Hepatic stellate cell (primary cell): ENCODE measurements at places on chromosomes 3 and 15.

GRCh38 chr3:177777699-177778098, 580.4 kb upstream of the TBL1XR1 start:
- DNase-seq: no peak

DNA sequence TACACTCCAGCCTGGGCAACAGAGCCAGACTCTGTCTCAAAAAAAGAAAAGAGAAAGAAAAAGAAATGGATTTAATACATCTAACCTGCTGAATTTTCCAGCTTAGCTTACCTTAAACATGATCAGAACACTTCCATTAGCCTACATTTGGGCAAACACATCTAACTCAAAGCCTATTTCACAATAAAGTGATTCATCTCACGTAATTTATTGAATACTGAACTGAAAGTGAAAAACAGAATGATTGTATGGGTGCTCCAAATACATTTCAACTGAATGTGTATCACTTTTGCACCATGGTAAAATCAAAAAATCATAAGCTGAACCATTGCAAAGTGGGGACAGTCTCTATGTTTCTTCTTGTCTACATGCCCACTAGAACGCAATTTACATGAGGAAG, 9.0 kb downstream of the PIK3R4 start:
- no peak for DNase-seq

DNA sequence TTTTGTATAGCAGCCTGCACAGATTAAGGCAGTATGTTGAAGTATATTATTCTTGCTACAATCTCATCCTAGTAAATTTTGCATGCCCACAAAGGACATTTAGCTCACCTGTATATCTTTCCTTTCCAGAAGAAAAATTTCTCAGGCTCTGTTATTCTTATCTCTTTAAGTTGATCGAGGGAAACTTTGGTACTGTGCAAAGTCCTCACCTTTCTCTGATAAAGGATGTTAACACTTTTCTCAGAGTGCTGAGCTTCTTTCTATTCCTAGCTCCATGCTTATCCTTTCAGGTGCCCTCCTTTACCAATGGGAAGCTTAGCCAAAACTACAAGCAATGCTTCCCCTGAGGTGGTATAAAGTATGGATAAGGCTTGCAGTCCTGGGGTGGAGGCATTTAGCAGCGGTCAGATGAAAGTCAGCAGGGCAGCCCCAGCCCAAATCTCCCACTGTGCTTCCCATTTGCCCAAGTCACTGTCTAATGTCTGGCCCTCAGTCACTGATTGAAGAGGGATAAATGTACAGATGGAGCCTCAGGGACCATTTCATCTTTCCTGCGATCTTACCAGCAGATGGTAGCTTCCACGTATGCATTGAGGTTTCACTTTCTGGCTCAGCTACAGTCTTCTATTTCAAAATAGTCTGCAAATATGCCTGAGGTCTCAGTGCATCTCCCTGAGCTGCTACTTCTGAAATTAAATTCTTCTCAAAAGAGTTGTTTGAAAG, 127.8 kb upstream of the P2RY1 start:
- DNase-seq: no peak

DNA sequence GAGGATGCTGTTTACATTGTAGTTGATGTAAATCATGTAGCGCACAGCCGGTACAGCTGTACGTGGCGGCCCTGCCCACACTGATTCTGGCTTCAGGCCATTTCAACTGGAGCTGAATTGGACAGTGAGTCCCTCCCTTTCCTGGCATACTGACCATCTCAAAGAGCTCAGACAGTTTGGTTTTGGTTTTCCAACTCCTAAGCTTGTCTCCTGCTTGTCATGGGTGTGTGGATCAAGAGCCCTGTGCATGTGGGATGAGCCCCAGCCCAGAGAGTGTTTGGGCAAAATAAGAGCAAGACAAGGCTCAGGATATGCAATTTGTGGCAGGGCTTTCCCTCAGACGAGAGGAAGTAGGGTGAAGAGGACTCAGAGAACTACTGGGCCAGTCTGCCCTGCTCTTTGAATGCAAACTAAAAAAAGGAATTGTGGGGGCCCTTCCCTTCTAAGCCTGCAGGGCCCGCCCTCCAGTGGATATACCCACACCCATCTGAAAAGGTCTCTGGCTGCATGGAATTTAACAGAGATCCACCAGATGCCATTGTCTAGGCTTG, 13.3 kb downstream of the ITGA11 start:
- no peak for DNase-seq

- DNase-seq: no peak
Measured at GRCh38 chr3:142837526-142837925, 51.4 kb downstream of the PCOLCE2 start.

DNA sequence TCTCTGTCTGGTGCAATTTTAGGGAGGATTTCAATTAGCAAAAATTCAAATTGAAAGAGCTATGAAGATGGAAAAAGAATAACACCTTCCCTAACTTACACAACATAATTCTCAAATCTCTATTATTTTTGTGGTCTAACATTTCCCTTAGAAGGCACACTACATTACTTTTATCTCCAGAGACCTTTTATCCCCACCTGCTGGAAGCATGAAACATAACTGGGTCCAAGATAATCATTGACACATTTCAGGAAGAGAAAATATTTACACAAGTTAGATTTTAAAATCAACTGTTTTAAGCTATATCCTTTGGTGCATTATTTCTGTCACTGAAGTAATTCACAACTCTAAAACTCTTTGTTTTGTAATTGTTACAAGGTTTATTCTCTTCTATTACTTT, 779.5 kb downstream of the ROBO1 start:
- no peak for DNase-seq

GRCh38 chr3:133282236-133282635, 117.6 kb upstream of the BFSP2 start:
- DNase-seq: peak; percentile 19

DNA sequence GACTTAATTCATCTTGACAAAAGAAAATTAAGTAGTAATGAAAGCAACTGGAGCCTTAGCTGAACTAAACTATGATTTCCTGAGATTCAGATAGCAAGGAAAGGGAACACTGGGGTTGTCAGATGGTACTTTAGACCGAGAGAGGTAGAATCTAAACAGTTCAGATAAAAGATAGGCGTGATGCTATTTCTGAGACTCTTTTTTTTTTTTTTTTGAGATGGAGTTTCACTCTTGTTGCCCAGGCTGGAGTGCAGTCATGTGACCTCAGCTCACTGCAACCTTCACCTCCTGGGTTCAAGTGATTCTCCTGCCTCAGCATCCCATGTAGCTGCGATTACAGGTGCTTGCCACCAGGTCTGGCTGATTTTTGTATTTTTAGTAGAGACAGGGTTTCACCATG, 279.9 kb upstream of the UMPS start:
- no peak for DNase-seq

- peak; percentile 38 for DNase-seq
Measured at GRCh38 chr15:40999190-40999589, 45.9 kb downstream of the CHAC1 start.

DNA sequence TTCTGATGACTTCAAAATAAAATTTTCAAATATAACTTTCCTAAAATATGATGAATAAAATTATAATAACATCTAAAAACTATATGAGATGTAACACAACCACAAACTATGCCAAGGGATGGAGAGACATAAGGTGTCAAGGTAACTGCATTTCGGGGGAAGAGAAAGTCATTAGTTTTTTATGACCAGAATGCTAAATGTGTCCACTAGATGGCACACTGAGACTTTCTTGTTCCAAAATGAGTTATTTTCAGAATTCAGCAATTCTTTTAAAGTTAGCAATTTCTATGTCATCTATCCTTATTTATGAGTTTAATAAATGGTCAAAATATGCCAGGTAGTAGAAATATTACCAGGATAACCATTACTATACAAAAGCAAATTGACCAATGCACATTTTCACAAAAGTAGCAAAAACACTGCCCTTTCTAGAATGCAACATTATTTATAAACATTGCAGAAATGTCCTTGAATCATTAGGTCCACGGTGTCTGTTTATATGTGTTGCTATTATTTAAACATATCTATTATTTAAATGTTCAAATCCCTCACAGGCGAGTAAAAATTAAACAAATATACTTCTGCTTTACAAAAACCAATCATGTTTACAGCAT, 374.2 kb downstream of the PLCL2 start:
- peak; percentile 12 for DNase-seq

DNA sequence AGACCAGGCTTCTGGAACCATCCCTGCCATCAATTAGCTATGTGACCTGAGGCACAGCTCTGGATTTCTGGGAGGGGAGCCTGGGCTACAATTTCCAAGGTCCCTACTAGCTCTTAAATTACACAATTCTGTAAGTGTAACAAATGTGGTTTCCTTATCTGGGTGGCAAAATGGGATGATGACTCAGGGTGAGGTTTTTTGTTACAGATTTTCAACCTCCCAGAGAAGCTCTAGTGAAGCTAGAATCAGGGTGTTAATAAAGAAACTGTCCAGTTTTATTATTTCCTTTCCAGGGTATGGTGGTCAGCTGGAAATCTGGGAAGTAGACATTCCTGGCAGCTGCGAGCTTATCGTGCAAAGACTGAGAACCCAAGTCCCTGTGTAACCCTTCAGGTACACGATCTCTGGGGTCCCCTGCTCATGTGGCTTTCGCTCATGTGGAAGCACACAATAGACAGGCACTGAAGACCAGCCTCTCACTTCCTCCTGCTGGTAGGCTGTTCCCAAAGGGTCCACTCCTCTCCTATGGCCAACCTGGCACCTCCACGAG, 7.3 kb downstream of the RAB27A start:
- peak; percentile 27 for DNase-seq

DNA sequence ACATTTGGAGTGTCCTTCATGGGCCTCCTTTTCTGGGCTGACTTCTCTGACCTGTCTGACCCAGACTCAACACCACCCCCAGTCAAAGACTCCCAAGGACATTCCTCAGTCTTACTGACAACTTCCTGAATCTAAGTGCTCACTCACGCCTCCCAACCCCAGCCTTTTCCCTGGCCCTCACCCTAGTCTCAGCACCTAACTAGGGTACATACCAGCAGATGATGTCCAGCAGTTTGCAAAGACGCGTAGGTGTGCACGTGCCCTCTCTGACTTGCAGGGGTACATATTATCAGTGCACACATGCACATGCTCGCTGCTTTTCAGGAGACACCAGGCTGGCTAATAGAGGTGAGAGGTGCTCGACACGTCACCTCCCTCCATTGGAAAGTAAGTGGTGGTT, 38.7 kb upstream of the SLCO2A1 start:
- DNase-seq: no peak

GRCh38 chr15:78615151-78615589, 5.6 kb downstream of the CHRNA3 start:
- no peak for DNase-seq

GRCh38 chr15:44676676-44677075, 13.2 kb upstream of the SPG11 start:
- DNase-seq: no peak

DNA sequence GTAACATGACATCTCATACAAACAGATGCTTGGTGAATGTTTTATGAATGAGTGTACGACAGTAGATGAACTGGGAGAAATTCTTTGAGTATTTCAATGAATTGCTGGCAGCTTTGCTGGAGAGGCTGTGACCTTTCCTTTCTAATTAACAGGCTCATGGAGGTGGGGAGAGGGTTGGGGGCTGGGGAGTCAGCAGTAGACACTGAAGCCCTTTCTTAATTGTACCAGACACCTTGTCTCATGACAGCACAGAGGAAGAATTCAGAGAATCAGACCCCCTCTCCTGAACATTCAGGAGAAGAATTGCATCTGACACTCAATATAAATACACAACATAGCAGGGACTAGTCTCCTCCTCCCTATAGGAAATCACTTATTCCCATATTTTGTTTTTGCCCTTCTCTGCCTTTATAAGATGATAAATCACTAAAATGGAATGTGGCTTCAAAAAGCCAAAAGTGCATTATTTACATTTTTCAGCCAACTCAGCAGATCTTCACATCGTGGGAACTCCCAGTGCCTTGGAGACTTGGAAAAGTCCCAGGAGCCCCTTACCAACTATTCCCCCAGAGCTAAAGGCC, 66.2 kb upstream of the TPM1 start:
- peak; percentile 44 for DNase-seq

GRCh38 chr3:63818282-63819150, 583 bp upstream of the C3orf49 start:
- peak; percentile 24 for DNase-seq

- no peak for DNase-seq
Measured at GRCh38 chr15:60375306-60375705, 22.5 kb downstream of the ANXA2 start.

GRCh38 chr3:29156086-29156715, 124.7 kb upstream of the RBMS3 start:
- DNase-seq: no peak

DNA sequence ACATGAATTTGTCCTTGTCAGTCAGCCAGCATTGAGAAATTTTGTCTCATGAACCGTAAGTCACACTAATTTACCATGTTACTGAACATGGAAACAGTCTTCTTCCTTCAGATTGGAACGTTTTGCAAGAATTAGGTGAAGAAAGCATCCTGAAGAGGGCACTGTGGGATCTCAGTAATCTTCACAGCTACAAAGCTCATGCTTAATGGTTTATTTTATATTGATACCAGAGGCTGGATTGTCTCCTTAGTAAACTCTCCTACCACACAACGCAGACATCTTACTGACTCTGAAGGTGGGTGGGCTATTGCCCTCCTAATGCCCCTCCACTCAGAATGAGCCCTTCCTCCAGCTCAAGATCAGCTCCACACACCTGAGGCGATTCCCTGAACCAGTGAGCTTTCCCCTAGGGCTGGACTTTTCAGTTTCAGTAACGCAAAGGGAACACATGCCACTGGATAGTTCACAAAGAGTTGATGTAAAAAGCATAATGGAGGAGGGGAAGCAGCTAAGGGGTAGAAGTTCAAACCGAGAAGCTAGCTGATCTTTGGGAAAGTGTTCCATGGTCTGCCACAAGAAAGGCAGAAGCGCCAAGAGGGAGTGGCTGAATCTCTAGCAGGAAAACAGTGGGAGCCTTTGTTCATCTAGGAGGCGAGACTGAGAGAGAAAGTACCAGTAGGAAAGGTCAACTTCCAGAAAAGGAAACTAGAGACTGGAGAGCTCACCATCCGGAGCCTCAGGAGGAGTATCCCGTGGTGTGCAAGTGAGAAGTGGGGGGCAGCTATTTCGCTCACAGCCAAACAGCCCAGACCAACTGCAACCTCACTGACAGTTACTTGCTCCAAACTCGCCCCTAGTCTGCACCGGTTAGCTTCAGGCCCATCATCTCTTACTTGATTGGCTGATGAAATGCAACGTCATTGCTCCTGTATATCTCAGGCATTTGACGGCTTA, at the start of gene SLC9C1:
TSS of gene SLC9C1 (minus strand) at position 849 of the 954 bp plus-strand sequence. CDS start 7,425 bp downstream, outside the sequence.
- DNase-seq: peak; percentile 26

GRCh38 chr3:71428841-71429596, 154.5 kb downstream of the FOXP1 start:
- DNase-seq: peak; percentile 34

- DNase-seq: peak; percentile 46
Measured at GRCh38 chr15:51751697-51752683, 593 bp downstream of the TMOD2 start.
